ENCODE measurements at places on chromosomes 5 and 9.

DNA sequence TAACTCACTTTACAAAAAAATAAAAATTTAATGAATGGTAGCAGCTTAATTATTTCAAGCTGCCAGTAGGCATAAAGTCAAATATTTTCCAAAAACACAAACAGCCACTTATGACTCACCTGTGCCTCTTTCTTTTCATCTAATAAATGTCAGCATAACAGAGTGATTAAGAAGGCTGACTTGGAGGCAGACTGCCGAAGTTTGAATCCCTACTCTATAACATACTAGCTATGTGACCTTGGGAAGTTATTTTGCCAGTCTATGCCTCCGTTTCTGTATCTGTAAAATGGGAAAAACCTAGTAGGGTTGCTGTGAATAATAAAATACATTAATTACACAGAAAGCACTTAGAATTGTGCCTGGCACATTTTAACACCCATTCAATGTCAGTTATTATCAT lies 33.8 kb downstream of the FANCC start:
- no peak for DNase-seq

DNA sequence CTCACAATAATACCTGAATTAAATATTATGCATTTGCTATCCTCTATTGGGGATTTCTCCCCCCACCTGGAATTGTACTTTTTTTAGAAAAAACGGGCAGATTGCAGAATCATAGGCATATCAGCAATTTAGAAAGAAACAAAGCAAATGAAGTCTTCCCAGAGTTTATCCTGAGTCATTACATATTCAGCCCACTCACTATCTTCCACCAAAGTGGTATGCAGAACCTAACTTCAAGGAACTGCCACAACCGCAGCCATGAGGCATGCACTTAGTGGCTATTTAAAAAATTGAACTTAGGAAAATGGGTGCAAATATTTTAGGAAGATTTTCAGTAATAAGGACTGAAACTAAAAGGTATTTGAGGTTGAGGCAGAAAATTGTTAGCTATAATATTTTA lies 48.6 kb downstream of the UBAP1 start:
- DNase-seq = no peak

GRCh38 chr5:82023644-82024043 lies 51.8 kb downstream of the ATG10 start:
- no peak for DNase-seq

DNA sequence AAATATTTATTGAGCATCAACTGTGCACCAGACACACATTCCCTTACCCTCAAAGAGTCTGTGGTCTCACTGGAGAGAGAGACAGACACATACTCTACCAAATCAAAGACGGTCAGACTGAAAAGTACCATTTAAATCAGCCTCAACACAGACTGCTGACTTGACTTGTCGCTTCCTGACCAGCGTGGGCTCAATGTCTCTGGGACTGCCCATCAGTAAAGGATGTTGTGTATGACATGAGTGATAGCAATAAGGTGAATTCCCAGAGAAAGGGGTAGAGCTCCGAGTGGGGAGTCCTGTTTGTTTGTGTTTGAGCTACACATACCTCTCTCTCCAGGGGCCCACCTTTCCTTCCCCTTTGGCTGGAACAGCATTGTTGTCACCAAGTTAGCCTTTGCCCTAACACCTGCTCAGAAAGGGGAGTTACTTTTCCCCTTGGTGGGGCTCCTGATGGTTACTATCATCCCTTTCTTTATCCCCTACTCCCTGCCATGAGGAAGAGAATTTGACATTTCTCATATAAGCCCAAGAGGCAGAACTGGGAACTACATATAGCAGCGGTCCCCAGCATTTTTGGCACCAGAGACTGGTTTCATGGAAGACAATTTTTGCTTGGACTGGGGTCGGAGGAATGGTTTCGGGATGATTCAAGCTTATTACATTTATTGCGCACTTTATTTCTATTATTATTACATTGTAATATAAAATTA lies 33.9 kb downstream of the NR4A3 start:
- DNase-seq = no peak

DNA sequence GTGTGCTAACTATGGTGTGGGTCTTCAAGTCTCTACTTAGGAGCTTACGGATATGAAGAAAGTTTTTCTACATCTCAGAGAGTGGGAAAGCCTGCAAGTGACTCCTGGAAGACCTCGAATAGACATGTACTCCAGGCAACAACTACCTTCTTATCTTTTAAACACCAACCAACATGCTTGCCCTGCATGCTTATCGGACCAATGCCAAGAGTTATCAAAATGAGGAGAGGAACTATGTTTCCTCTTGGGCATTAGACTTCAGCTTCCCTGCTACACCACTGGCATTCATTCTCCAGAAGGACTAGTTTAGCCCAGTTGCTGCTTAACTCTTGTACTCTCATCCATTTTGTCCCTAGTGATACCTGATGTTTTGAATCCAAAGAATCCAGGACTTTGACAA lies 74.7 kb upstream of the MAN2A1 start:
- DNase-seq = no peak

- no peak for DNase-seq
Observed at GRCh38 chr5:124303366-124303765, 443.1 kb downstream of the ZNF608 start.

- DNase-seq = no peak
Observed at GRCh38 chr5:107894361-107894760, 223.6 kb upstream of the EFNA5 start.

- no peak for DNase-seq
Observed at GRCh38 chr9:126532019-126532462, 81.7 kb upstream of the LMX1B start.

GRCh38 chr5:95619096-95619495 lies 791 bp upstream of the GPR150 start:
- no peak for DNase-seq

All from NCI-H1092 (cell line).